ENCODE measurements at places on chromosomes 16 and 17.

- DNase-seq = peak; percentile 79
These were observed 43.0 kb upstream of the TANGO6 start for GRCh38 chr16:68800257-68800875.

- no peak for DNase-seq
These were observed 6.1 kb downstream of the CA7 start for GRCh38 chr16:66850115-66850815.

GRCh38 chr16:27677263-27677662 is 127.3 kb downstream of the KATNIP start:
- DNase-seq = no peak

GRCh38 chr17:58918072-58918471 is 162.4 kb downstream of the PPM1E start:
- no peak for DNase-seq

GRCh38 chr16:1413684-1414531 is 596 bp downstream of the UNKL start:
- DNase-seq = no peak

- DNase-seq = no peak
These were observed 14.8 kb downstream of the TRAF4 start for GRCh38 chr17:28758411-28759121.

DNA sequence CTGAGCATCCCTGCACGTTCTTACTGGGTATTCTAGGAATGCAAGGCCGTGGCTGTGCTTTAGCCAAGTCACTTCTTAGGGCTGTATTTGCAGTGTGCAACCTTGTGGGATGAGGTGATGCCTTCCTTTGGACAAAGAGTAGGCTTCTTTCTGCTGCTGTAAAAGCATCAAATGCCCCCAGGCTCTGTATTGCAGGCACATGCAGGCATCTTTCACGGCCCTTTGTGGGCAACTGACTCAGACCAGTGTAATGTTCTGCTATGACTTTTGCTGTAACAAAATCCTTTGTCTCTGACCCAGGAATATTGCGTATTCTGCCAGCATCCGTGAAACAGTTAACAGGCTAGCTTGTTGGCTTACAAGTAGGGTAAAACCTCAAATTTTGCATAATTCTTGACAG is 30.9 kb upstream of the GCSH start:
- no peak for DNase-seq

DNA sequence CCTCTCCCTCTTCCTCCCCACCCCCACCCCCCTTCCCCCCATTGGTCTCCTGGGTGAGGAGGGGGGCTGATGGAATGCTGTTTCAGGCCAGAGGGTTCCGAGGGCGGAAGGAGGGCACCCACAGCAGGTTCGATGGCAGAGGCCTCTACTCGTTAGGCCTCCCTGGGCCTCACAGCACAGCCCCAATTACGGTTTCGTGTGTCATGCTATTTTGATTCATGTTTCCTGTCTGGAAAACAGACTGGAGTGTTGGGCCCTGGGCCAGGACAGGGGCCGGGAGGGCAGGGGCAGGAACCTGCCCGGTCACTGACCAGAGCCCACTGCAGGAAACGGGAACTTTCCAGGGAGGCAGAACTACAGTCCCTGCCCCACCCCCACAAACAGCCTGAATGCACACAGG is 138.2 kb downstream of the C16orf95 start:
- no peak for DNase-seq

DNA sequence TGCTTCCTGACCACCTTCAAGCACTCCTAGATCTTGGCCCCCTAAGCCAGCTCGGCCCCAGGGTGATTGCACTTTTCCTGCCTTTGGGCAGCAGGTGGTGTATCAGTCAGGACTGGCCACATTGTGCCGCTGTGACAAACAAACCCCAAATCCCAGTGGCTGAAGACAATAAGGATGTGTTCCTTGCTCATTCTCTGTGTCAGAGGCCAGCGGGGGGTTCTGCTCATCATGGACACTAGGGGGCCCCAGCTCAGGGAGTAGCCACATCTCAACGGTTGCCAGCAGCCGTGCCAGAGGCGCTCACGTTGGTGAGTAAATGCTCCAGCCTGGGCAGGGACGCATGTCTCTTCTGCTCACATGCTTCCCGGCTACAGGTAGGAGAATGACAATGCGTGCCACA is 60.4 kb downstream of the ZDHHC7 start:
- DNase-seq = no peak

- no peak for DNase-seq
These were observed 76.7 kb downstream of the HLF start for GRCh38 chr17:55341432-55341831.

DNA sequence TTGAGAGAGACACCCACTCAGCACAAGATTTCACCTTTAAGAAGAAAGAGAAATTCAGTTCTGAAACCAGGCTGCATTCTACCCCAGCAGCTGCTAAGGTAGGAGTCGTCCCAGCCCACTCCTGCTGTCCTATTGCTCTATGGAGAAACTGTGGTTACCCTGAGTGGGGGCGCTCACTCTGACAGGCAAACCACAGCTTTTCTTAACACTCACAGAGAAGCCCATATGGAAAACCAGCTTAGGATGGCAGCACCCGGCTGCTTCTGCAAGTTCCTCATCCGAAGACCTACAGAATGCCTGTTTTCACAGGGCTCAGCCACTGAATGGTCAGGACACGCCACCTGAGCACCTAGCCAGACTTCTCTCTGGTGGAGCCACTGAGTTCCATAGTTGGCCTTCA is 7.5 kb downstream of the ATP5PD start:
- no peak for DNase-seq

GRCh38 chr17:74117999-74118421 is 85.5 kb upstream of the RPL38 start:
- DNase-seq = no peak

DNA sequence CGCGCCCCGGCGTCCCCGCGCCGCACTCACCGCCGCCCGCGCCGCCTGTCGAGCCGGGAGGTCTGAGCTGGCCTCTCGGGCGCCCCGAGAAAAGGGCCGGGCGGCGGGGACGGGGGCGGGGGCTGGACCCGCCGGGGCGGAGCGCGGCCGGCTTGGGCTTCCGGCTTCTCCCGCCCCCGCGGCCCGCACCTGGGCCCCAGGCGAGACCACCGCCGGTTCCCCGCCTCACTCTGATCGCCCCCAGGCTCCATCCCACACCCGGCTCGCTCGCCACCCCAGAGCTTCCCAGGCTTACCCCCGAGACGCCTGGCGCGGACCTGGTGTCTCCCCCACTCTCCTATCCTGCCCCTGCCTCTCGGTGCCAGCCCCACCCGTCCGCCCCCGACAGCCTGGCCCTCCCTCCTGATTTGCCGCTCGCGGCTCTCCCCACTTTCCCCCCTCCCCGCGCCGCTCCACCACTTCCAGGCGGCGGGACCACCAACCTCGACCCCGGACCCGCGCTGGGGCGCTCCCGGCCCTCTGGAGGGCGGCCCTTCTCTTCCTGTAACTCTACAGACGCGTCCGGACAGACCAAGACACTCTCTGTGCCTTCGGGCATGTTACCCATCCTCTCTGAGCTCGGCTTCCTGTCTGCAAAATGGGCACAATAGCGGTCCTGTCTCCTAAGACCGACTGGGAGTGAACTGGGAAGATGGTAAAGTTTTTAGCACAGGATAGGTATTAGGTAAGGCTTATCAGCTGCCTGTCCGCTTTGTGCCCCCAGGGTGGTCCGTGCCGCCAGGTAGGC is at the start of gene LITAF:
Gene LITAF, minus strand, starts transcription at position 64 of the 787 bp plus-strand sequence. CDS start 30,189 bp downstream, outside the sequence.
- DNase-seq = peak; percentile 37

DNA sequence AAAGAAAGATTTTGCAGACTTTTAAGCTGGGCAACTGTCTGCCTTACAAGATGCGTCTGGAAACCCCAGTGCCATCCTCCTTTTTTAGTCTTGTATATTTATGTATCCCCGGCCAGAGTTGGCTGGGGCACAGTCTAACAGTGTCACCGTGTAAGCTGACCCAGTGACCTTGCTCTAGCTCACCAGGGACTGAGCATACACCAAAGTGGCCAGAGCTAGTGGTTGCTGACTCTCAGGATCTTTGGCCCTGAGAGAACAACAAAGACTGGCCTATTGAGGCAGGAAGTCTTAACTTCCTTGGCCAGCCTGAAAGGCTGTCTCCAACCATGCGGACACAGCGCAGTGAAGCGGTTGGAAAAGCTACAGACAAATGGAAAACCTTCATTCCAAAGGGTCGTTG is 745.2 kb downstream of the WWOX start:
- no peak for DNase-seq

GRCh38 chr17:72479113-72479512 is 358.3 kb downstream of the SOX9 start:
- no peak for DNase-seq

- DNase-seq = no peak
These were observed 305.0 kb upstream of the CCL2 start for GRCh38 chr17:33950061-33950460.

- no peak for DNase-seq
These were observed 82.8 kb downstream of the SNX29 start for GRCh38 chr16:12059216-12059769.

GRCh38 chr16:14071576-14072271 is 605 bp downstream of the MRTFB start:
- no peak for DNase-seq

DNA sequence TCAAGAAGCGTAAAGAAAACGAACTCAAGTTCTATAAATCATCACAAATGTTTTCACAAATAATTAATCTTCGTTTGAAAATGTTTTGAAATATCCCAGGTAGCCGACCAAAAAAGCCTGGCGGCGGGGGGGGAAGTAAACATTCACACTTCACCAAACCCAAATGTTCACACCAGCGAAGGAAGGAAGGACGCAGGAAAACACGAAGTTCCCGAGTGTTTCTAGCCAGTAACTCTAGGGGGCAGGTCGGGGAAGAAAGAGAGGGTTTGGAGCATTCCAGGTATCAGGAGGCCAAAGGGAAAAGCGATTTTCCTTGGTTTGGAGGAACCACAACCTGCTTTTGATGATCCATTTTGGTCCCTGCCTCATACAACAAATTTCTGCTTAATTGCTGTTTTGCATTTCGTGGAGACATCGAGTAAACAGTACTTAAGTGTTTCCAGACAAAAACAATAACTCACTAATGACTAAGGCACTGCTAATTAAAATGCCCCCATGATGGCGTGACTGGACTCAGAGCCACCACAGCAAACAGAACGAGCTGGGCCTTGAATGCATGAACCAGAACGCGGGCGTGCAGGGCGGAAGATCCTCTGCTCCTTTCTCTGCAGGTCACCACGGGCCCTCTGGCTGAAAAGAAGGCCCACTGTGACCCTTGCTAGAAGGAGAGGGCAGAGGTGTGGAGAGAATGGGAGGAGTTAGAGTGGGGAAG is 16.6 kb downstream of the ZFHX3 start:
- no peak for DNase-seq

DNA sequence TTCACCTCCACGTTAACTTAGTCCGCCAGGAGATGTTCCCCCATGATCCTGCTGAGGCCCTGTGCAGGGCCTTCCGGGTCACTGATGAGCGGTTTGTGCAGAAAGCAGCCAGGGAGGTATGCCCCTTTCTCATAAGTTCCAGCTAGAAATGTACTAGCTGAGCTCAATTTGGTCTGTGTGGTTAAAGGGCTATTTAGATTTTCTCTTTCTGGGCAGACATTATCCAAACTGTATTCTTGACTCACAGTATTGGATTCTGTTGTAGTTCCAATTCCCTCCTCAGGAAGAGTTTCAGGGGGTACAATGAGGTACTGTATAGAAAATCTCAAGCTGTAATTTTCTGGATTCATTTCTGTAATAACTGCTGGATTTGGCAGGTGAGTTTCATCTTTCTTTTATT is 137.1 kb downstream of the TRIM37 start:
- DNase-seq = no peak

DNA sequence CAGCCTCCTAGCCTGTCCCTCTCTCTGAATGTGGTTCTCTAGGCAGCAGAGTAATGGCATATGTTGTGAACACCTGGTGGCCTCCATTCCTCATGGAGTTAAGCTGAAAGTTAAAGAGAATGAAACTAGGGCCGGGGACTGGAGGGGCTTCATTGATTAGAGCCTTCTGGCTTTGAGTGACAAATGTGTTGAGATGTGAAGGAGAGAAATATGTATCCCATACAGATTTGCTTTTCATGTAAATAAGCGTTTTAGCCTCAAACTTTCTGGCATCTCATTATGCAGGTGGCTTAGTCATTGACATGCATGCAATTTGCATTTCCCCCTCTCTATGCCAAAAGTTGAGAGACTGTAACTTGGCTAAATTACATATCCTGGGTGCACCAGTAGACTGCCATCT is 537.7 kb upstream of the EEF2KMT start:
- no peak for DNase-seq

DNA sequence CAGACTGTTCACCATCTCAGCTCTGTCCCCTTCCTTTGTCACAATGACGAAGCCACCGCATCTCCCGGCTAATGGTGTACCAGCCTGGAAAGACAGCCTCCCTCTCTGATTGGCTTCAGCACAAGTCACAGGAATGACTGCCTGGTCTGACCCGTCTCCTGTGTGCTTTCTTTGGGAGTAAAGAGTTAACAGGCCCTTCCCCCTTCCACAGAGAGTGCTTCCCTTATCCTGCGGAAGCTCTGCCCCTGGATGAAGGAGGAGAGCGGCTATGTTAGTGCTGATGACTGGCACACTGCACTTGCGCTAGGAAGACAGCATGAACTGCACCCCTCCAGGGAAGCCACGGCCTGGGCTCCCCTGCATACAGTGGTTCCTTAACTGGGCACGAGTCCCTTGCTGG is 11.3 kb downstream of the USB1 start:
- no peak for DNase-seq

DNA sequence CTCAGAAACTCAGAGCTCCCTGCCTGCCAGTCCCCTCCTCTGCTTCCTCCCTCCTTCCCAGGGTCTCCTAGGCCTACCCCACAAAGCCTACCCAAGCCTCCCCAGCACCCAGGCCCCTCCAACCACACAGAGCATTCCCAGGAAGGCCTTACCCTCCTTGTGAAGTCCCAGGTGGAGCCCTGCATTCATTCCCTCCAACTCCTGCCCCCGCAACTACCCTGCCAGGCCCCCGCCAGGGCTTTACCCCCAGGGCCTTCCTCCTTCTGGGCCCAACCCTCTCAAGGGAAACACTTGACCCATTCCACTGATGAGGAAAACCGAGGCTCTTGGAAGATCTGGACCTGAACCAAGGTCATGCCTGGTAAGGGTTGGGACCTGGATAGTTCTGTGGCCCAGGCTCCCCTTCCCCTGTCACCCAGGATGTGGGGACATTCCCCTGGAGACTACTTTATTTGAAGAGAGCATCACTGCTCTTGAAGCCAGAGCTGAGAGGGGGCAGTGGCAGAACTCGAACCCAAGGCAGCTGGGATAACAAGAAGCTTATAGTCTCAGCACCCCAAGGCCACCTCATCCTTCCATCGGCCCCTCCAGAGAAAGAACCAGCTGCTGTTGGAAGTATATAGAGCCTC is 12.5 kb downstream of the PLLP start:
- DNase-seq = no peak

Measured in mesothelial cell of epicardium (in vitro differentiated cells).